ENCODE measurements at places on chromosomes 2 and 18.

GRCh38 chr2:175277772-175278171 lies 96.3 kb upstream of the ATP5MC3 start:
- DNase-seq: no peak

- no peak for DNase-seq
Measured at GRCh38 chr2:215657844-215658243, 222.0 kb upstream of the FN1 start.

DNA sequence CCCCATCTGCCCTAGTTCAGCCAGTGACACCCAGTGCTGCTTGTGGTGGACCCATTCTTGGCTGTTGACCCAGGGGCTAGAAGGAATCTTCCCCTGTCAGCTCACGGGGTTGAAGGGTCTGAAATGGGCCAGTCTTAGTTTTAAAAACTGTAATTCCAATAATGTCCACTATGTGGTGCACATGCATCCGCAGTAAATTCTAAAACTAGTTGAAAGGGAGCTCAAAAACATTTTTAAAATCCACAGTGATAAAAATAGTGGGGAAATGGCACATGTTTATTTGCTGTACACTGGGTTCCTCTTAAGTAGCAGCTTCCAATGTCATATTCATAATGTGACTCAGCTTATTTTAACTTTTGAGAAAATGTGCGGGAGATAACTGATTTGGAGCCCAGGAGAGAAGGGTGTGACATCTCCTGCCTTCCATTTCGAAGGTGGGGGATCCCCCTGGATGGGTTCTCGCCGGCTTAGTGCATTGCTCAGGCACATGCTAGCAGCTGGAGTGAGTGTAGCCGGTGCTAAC lies 32.8 kb downstream of the GRHL1 start:
- peak; percentile 51 for DNase-seq

- no peak for DNase-seq
Measured at GRCh38 chr2:1874101-1874865, 130.0 kb upstream of the PXDN start.

DNA sequence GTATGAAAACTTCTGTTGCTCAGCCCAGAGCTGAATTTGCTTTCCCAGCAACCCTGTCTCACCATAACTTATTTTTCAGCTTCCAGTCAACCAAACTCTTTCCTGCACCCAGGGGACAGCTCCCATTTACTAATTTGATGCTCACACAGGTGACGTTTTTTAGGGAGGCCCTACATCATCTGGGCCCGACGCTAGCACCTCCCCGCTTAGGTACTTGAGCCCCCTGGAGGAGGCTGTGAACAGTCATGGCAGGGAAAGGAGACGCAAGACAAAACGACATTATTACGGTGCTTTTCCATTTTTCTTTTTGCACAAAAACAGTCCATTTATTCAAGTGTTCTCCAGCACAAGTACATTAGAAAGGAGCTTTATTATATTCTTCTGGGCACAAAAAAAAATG lies 59.2 kb upstream of the POMC start:
- DNase-seq: no peak

Data from activated CD4-positive, alpha-beta T cell treated with anti-CD3 and anti-CD28 coated beads for 36 hours (primary cell).